Osteocyte (in vitro differentiated cells): ENCODE measurements at places on chromosomes 11 and 22. TPM values are rescaled to one million over a fixed set of nuclear protein-coding genes. Genes with fewer than 3 reads are reported as not detected.

DNA sequence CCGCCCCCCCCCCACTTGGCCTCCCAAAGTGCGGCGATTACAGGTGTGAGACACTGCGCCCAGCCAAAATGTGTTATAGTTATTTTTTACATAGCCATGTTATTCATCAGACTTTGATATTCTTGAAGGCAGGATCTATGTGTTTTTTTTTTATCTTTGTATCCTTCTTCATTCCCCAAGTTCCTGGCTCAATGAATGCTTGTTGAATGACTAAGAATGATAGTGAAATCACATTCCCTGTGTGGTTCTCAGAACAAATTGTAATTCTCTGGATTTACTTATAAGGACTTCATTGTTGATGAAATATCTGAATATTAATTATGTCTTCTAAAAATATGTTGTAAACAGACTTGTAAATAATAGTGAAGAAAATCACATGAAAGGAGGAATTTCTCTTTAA, 33.5 kb downstream of the MMP7 start:
- H3K4me3 ChIP-seq: no peak overlapping the region
- no peaks in the 10 kb centered on the region for H3K27me3 ChIP-seq
- no peak overlapping the region for H3K27ac ChIP-seq
- H3K36me3 ChIP-seq: no peaks in the 10 kb centered on the region
- peaks cover 4% of the 10 kb centered on the region for H3K4me1 ChIP-seq

GRCh38 chr11:12248330-12248729, 129.0 kb upstream of the PARVA start:
- DNase-seq: peak; percentile 88
- no peaks in the 10 kb centered on the region for H3K27me3 ChIP-seq
- H3K36me3 ChIP-seq: peaks cover 2% of the 10 kb centered on the region
- peak overlapping the region; percentile 16 for H3K27ac ChIP-seq
- H3K4me3 ChIP-seq: peak overlapping the region; percentile 38

DNA sequence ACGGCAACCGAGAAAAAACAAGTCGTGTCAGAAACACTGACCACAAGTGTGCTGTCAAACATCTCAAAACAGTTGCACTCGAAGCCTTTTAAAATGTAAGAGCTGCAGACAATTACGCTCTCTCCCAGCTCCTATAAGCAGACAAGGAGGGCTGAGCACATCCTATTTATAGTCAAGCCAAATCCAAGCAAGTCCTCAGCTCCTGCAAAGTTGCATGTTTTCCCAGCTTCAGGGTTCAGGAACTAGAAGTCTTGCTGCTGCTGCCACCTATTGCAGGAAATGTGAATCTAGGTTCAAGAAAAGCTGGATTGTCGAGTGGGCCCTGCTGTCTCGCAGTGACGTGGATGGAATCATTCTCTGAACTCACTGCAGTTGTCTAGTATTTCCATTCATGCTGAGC, 15.5 kb downstream of the EFCAB6 start:
- H3K27me3 ChIP-seq: peaks cover 12% of the 10 kb centered on the region
- H3K36me3 ChIP-seq: peaks cover 1% of the 10 kb centered on the region
- H3K4me1 ChIP-seq: no peaks in the 10 kb centered on the region

- no peaks in the 10 kb centered on the region for H3K36me3 ChIP-seq
- H3K4me3 ChIP-seq: no peak overlapping the region
- DNase-seq: no peak
- H3K27ac ChIP-seq: no peak overlapping the region
- H3K27me3 ChIP-seq: peaks cover 32% of the 10 kb centered on the region
These were observed 22.3 kb downstream of the CDKN1C start for GRCh38 chr11:2863276-2863618.

GRCh38 chr22:26273011-26273675, 103.9 kb downstream of the SEZ6L start:
- no peaks in the 10 kb centered on the region for H3K36me3 ChIP-seq
- H3K4me3 ChIP-seq: no peak overlapping the region
- H3K4me1 ChIP-seq: no peaks in the 10 kb centered on the region
- H3K27ac ChIP-seq: no peak overlapping the region
- peaks cover 24% of the 10 kb centered on the region for H3K27me3 ChIP-seq
- DNase-seq: no peak

DNA sequence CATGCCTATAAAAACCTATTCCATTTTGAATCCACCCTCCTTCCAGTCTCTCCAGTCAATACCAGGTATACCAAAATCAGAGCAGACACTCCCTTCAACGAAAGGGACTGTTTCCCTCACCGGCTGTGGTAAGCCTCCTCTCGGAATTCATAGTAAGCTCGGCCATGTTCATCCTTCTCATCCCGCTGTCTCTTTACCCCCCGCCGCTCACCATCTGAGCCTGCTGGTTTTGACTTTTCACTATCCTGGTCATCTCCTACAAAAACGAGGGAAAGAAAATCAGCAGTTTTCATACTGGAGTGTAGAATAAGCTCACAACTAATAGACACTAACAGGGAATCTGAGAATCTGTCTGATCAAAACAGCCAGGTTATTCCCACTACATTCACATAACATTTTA, 3.1 kb downstream of the HNRNPUL2 start:
- H3K27ac ChIP-seq: peak overlapping the region; percentile 16
- H3K4me3 ChIP-seq: peak overlapping the region; percentile 88
- peaks cover 37% of the 10 kb centered on the region for H3K4me1 ChIP-seq

DNA sequence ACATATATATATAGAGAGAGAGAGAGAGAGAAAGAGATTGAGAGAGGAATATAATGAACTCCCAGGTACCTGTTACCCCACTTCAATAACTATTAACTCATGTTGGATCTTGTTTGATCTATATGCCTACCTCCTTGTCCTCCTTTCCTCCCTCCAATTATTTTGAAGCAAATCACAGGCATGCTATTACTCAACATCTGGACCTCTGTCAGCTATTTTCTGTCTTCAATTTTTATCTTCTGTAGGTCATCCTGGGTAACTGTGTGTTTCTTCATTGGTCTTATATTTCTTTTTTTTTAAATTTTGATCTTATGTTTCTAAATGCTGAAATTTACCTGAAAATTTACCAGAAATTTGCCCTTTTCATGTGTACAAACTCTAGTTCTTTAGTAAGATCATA, 24.8 kb downstream of the UVRAG start:
- DNase-seq: no peak
- H3K27me3 ChIP-seq: no peaks in the 10 kb centered on the region
- H3K27ac ChIP-seq: no peak overlapping the region
- no peaks in the 10 kb centered on the region for H3K36me3 ChIP-seq

DNA sequence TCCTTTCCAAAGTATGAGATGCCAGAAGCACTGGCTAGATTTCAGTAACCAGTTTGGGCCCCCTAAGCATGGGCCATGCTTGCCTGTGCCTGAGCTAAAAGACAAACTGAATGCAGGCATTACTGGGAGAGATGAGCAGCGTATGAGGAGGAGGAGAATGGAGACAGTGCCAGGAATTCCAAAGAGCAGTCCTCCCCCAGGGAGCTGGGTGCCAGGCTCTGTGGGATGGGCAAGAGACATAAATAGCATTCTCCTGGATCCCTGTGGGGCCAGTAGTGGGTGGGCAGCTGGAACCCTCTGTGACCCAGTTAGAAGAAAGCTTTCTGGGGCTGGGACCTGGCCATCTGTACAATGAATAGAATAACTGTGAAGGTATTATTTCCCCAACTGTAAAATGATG, 235.6 kb downstream of the KCNA4 start:
- H3K4me1 ChIP-seq: no peaks in the 10 kb centered on the region
- H3K4me3 ChIP-seq: no peak overlapping the region
- no peaks in the 10 kb centered on the region for H3K27me3 ChIP-seq
- no peak overlapping the region for H3K27ac ChIP-seq

DNA sequence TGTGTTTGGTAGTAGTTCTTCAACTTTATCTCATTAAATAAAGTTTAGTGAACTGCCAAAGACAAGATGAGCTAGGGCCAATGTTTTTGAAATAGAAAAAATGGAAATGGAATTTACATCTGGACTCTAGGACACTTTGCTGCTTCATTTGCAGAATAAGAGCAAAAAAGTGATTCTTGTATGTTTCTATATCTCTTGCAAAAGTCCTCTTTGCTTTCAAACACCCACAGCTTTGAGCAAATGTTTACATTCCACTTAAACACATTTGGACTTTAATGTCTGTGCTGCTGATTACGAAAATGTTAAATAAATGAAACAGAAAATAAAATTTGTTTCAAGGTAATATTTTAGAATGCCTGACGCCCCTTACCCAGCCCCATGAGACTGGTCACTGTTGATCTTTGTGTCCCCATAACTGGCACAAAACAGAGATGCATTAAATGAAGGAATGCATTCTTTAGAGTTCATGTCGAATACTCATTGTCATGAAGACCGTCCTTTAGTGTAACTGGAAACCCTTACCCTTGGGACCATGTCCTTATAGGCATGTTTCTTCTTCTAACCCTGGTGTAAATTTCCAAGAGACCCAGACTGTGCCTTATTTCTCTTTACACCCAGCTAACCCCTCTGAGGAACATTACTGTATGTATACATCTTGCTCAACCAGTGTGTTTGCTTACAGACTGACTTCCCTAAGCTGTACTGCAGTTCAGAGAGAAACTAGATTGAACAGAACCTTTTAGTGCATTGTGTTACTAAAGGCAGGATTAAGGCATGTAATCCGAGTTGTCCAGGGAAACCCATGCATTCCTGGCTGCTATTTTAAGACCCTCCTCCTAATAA, 199.7 kb downstream of the NAV2 start:
- H3K4me3 ChIP-seq: no peak overlapping the region
- H3K4me1 ChIP-seq: peaks cover 37% of the 10 kb centered on the region
- H3K27ac ChIP-seq: peak overlapping the region; percentile 61
- H3K36me3 ChIP-seq: peaks cover 2% of the 10 kb centered on the region
- no peaks in the 10 kb centered on the region for H3K27me3 ChIP-seq
- DNase-seq: no peak

DNA sequence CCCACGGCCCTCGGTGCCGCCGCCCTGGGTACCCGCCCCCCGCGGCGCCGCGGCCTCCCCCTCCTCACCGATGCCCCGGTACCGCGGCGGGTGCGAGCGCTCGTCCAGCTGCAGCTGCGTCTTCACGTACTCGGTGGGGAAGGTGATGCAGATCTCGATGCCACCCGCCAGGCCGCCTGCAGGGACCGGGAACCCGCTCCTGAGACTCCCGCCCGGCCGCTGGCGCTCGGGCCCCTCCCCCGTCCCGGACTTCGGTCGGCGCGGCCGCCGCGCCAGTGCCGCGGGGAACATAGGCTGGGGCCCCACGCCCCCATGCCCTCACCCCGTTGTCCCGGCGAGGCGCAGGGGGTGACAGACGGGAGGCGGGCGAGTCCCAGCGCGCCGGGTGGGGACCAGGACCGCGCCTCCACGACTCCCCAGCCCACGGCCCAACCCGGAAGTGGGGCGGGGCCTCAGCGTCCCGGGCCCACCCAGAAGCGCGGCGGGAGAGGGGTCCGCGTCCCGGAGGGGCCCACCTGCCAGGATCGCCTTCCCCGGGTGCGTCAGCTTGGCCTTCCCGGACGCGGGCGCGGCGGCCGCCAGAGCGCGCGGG, 375 bp downstream of the SLC25A1 start:
- DNase-seq: no peak
- no peaks in the 10 kb centered on the region for H3K36me3 ChIP-seq
- H3K4me3 ChIP-seq: peak overlapping the region; percentile 71
- H3K27me3 ChIP-seq: no peaks in the 10 kb centered on the region
- peaks cover 43% of the 10 kb centered on the region for H3K4me1 ChIP-seq

DNA sequence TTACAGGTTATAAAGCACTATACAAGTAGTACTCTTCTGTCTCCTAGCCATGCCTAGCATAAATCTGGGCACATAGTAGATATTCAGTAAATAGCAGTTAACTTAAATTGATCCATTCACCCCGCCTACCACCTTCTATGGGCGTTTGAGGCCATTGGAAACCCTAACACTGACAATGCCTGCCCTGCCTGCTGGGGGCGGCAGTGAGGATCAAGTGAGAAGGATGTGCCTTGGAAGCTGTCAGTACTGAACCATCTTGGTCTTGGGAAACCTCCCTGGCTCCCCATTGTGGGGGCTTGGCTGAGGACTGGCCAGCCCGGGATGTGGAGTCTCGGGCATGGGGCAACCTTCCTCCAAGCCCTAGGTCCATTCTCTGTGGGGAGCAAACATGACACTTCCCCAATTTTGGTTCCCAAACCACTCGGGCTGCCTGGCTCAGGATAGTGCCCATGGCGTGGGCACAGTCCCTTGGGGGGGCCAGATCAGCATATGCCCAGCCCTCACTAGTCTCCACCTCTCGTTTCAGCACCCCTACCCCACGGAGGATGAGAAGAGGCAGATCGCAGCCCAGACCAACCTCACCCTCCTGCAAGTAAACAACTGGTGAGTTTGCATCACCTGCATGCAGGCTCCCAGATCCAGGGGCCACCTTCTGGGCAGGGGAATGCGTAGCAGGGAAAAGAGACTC, 67.4 kb downstream of the FEZ1 start:
- no peak overlapping the region for H3K4me3 ChIP-seq
- DNase-seq: no peak
- no peaks in the 10 kb centered on the region for H3K4me1 ChIP-seq
- H3K27ac ChIP-seq: no peak overlapping the region

DNA sequence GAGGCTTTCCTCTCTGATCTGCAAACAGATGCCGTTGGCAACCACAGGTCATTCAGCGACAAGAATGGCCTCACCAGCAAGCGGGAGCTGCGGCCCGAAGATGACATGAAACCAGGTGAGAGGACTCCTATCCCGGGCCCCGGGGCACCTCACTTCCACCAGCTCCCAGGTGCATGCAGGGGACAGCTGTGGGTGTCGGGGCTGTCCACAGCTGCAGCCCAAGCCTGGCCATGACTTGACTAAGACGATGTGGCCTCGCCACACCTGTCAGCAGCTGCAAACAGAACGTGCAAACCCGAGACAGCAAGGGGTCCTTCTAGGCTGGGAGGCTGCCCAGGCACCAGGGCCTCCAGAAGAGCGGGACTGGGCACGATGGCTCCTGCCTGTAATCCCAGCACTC, 3.6 kb downstream of the GAL start:
- peaks cover 9% of the 10 kb centered on the region for H3K4me1 ChIP-seq
- no peak overlapping the region for H3K4me3 ChIP-seq
- H3K36me3 ChIP-seq: no peaks in the 10 kb centered on the region
- H3K27ac ChIP-seq: no peak overlapping the region

DNA sequence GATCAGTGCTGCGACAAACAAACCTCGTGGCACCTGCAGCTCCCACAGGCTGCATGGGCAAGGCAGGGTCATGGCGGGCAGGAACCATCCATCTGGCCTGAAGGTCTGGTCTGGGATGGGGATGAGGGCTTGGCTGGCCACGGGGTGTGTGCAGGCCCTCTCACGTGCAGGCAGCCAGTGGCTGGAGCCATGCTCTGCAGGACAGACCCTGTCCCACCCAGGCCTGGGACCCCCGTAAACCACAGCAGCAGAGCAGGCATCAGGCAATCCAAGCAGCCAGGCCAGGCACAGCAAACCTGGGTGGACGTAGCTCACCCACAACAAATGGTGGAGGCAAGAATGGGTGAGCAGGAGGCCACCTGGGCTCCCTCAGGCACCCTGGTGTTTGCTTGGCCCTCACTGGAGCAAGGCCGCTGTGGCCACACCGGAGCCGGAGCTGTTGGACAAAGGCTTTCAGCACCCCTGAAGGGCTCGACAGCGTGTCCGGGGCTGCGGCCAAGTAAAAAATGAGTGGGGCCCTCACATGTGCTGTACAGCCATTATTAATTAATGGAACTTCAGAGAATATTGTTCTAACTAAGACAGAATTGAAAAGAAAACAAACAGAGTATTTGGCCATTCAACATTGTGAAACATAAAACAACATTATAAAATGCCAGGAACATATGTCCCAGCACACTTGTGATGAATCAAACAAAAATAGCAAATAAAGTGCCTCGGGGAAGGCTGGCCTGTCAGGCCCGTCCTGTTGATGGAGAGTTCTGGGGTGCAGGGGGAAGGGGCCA, 24.0 kb upstream of the GNB1L start:
- peak overlapping the region; percentile 27 for H3K4me3 ChIP-seq
- no peak for DNase-seq

The FZD4 gene
- total RNA-seq: 14.2 and 14.5 TPM in 2 replicates

The CYB5R2 gene
- total RNA-seq: 5.7 and 7.9 TPM in 2 replicates

The SAMM50 gene
- 42.6 TPM in 2 replicates for total RNA-seq

The SUSD2 gene
- total RNA-seq: 4.2 and 4.5 TPM in 2 replicates

The SLC6A5 gene
- total RNA-seq: not detected in 2 replicates
